CD4-positive, alpha-beta T cell treated with Interleukin-17A for 1 hour (primary cell): ENCODE measurements at places on chromosomes 11 and 22.

DNA sequence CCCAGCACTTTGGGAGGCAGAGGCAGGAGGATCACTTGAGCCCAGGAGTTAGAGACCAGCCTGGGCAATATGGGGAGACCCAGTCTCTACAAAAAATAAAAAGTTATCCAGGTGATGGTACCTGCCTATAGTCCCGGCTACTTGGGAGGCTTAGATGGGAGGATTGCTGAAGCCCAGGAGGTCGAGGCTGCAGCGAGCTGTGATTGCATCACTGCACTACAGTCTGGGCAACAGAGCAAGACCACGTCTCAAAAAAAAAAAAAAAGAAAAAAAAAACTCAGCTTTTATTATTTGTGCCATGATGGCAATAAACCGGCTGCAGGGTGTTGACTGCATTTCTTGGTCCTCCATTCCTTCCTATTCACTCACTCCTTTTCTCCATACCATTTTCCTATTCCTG is 33.6 kb upstream of the TFIP11 start:
- no peak for DNase-seq

DNA sequence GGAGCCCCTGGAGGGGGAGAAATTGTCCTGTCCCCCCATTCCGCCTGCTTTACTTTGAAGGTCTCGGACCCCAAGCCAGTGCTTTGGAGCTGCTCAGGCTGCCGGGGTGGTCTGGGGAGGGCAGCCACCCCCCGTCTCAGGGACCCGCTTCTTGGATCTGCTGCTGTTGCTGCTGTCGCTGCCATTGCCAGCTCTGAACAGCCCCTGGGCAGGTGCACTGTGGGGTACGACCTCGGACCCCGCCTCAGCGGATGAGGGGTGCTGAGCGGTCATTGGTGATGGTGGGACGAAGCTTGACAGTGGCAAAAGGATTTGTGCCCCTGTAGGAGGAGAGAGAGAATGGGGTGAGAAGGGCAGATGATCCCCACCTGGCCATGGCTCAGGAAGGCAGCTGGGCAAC is 1.1 kb upstream of the SLC16A8 start:
- DNase-seq: no peak

DNA sequence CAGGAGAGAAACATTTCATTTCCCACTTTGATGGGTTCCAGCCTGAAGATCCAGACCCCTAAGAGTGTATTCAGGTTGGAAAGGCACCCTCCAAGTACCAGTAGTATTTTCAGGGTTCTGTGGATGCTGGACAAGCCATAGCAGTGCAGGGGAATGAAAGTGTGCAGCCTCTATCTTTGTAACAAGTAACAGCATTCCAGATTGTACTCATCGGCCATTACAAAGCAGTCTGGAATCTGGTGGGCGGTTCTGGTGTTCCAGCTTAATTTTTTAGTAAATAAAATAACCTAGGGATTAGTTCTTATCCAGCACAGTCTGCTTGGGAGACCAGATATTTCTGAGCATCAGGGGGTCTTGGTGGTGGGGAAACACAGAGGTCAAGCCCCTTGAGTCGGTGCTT is 22.6 kb downstream of the APLNR start:
- DNase-seq: no peak

- DNase-seq: no peak
These were observed 44.5 kb downstream of the SLCO2B1 start for GRCh38 chr11:75195167-75195962.

DNA sequence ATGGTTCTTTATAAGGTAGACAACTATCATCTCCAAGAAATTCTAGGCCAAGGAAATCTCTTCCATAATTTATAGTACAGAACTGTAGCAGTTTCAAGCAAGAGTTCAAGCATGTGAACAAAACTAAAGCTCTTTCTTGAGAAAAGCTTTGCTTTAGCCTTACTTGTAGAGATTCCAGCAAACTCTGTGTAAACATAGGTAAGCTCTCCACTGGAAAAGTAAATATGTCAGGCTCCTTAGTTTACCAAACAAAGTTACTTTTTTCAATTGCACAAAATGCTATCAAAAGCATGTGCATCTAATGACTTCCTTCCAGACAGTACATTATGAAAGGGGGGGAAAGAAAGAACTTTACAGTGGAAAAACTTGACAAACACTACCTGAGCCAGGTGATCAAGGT is 125.0 kb downstream of the SIK3 start:
- no peak for DNase-seq
